KBM-7 (cell line): ENCODE measurements at places on chromosomes 11 and 22.

- no peak for DNase-seq
Measured at GRCh38 chr22:29255064-29255621, 12.6 kb downstream of the RHBDD3 start.

DNA sequence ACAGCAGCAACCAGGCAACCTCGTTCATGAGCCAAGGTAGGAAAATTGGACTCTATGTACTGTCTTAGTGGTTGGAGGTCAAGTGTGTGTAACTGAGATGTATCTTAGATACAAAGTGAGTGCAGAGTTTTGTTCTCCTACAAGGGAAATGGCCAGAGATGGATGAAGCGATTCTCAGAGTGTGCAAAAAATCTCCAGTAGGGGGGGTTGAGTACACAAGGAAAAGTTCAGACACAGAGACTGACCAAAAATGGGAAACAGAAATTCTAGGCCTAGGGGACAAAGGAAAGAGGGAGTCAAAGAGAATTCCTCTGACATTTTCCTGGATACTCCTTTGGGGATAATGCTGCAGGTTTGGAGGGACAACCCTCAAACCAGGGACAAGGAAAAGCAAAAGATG is 38.2 kb upstream of the OR5AK2 start:
- no peak for DNase-seq

DNA sequence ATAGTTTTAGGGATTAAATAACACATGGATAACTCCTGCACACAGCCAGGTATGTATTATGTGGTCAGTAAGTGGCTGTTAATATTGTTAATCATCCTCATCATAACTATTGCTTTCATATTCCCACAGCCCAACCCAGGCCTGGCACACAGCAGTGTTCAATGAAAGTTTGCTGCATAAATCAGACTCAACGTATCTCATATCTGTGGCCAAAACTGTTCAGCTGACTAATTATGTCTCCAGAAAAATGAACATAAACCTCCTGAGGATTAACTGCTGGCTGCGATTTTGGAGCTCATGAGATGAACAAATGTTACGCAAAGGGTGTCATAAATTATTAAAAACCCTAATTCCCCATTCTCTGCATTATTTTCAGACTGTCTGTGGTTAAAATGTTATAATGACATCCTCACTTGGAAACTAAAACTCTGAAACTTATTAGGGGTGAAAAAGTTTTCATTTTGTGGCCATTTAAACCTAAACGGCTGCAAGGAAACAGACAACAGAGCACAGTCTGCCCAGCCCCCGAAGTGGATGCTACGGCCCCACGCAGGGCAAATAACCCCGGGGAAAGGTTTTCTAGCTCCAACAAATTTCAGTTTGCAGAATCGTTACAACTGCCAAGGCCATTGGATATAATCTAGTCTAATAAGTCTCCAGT is 17.3 kb downstream of the ABCC8 start:
- no peak for DNase-seq

DNA sequence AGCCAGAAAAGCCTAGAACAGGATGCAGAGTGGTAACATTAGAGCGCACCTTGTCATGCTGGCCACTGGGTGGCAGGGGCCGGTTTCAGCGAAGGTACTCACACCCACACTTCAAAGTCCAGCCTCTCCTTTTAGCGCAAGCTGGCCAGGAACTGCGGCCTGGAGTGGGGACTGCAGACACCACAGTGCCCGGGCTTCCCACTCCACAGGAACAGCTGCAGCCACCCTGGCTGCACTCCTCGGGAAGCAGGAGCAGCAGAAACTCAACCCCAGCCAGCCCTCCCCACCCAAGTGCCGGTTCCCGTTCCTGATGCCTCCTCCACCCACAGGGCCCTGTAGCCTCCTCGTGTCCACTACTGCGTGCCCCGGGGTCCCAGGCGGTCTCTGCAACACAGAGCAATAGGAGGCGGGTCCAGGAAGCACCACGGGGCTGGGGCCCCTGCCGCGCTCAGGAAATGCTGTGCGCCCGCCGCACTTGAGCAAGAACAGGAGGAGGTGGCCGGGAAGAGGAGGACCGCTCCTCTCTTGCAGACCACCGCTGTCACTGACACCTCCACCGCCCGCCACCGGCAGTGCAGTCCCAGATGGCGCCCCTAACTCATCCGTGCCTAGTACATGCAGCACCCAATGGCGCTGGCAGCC is 2.2 kb downstream of the RFPL2 start:
- DNase-seq: peak; percentile 50

DNA sequence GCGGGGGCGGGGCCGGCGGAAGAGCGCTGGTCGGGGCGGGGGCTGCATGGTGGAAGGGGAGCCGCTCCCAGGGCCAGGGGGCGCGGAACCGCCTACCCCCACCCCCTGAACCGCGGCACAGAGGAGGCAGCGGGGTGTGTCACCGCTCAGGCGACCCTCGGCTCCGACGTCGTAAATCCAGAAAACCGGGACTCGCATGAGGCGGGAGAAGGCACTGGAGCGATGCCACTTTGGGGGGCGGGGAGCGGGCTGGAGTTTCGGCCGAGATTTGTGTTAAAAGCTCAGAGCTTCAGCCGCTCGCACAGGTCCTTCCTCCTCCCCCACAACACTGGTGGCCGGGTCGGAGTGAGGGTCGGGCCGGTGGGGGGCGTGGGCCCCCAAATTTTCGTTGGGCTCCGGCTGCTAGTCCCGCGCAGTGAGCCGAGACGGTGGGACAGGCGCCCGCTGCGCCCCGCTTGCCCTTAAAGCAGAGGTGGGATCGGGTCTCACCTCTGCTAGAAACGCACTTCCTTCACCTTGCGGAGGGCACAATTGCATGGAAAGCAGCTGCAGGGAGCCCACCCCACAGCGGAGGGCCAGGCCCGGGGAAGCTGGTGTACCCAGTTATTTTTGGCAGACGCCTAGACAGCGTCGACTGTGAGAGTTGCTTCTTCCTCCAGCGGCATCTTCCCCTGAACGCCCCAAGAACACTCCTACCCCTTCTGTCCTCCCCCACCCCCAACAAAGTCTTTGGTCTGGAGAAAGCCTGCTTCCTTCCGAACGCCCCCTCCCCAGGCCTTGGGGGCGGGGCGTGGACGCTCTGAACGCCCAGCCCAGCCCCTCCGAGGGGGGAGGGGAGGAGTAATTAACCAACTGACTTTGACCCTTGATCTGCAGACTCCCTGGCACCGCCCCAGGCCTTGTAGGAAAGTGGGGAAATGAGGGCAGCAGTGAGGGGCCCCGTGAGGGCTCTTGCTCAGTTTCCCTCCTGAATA is 1.1 kb downstream of the OVOL1 start:
- DNase-seq: peak; percentile 62

GRCh38 chr11:24739637-24740036 is 242.8 kb downstream of the LUZP2 start:
- DNase-seq: no peak

DNA sequence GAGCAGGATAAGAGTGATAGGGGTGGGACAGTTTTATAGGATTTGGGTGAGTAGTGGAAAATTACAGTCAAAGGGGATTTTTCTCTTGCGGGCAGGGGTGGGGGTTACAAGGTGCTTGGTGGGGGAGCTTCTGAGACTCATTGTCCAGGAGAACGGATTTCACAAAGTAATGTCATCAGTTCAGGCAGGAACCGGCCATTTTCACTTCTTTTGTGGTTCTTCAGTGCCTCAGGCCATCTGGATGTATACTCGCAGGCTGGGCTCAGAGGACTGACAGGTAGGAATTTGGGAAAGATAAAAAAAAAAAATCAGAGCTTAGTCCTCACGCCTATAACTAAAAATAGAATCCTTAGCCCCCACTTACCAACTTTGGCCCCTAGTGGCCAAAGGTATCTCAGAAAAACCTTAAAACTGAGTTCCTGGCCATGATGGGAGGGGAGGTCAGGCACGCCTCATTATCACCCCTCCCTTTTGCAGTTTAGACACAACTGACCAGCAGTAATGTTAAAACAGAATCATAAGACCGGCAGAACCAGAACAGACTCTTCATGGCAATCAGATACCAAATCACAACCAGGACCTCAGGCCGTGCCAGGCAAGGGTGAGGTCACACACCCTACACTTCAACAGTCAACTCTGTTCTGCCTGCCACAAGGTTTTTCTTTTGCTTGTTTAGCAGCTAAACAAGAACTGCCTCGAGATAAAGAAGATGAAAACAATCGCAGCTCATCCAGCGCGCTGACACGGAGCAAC is 8.9 kb upstream of the APOBEC3G start:
- DNase-seq: no peak

DNA sequence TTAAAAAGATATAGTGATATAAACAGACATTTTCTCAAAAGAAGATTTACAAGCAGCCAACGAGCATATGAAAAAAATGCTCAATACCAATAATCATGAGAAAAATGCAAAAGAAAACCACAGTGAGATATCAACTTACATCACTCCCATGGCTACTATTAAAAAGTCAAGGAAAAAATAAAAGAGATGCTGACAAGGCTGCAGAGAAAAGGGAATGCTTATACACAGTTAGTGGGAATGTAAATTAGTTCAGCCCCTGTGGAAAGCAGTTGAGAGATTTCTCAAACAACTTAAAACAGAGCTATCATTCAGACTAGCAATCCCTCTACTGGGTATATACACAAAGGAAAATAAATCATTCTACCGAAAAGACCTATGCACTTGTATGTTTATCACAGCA is 97.1 kb upstream of the CARD18 start:
- DNase-seq: no peak

DNA sequence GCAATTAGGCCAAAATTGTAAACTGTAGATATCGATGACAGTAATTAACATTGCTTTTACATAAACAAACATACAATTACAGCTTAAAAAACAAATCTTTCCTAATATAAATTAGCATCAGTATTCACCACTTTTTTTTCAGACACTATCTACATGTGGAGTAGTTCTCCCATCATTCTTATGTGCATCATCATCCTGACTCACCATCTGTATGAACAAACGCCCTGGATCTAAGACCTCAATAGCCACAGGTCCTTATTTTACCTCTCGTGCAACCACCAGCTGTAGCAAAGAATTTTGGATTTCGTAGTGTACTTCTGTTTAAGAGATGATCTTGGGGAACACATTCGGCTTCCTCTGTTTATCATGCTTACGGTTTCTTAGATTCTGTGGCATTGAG is 551.9 kb upstream of the KIRREL3 start:
- no peak for DNase-seq

GRCh38 chr11:128152796-128153696 is 434.3 kb downstream of the ETS1 start:
- no peak for DNase-seq

- DNase-seq: no peak
Measured at GRCh38 chr11:8097062-8097461, 16.1 kb downstream of the TUB start.

- DNase-seq: no peak
Measured at GRCh38 chr11:16923987-16924386, 90.2 kb downstream of the PLEKHA7 start.

GRCh38 chr11:10317776-10318526 is 13.1 kb downstream of the ADM start:
- no peak for DNase-seq

DNA sequence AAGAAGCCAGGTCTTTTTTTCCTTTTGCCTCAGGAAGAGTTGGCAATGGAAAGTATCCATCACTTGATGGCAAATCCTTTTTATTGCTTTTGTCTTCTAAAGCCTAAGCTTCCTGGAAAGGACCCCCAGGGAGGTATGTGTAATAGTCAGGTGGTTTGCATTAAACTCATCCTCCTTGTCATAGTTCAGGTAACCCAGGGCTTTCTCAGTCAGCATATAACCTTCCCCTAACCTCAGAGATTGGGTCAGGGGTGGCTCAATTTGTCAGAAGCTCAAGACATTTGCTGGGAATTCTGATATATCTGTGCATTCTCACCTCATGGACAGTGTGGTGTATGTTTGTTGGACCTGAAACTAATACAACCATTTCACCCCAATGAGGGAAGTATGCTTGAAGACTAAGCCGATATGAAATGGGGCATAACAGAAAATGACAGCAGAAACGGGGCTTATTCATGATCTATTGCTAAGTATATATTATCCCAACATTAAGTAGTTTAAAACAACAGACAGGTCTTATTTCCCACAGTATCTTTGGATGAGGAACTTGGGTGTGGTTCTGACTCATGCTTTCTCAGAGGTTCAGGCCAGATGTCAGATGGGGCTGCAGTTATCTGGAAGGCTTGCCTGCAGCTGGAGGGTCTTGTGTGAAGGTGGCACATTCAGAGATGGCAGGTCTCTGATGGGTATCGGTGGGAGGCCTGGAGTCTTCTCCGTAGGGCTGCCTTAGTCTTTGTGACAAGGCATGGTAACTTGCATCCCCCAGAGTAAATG is 135.8 kb upstream of the SPON1 start:
- no peak for DNase-seq

GRCh38 chr11:73152086-73152853 is 10.2 kb upstream of the FCHSD2 start:
- DNase-seq: no peak

- DNase-seq: no peak
Measured at GRCh38 chr11:35516403-35516802, 9.0 kb downstream of the PAMR1 start.

GRCh38 chr22:46066691-46067090 is 83.6 kb upstream of the PPARA start:
- DNase-seq: peak; percentile 68

DNA sequence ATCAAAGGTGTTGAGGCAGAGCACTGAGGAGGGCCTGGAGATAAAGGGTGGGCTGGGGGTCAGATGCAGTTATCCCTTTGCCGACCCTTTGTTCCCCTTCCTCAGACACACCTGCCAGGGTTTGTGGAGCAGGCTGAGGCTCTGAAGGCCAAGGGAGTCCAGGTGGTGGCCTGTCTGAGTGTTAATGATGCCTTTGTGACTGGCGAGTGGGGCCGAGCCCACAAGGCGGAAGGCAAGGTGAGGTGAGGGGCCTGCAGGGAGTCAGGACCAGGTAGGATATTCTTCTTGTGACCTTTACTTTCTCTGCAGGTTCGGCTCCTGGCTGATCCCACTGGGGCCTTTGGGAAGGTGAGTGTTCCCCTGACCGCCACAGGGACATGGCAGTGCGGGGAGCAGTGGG is 2.6 kb downstream of the PRDX5 start:
- no peak for DNase-seq

DNA sequence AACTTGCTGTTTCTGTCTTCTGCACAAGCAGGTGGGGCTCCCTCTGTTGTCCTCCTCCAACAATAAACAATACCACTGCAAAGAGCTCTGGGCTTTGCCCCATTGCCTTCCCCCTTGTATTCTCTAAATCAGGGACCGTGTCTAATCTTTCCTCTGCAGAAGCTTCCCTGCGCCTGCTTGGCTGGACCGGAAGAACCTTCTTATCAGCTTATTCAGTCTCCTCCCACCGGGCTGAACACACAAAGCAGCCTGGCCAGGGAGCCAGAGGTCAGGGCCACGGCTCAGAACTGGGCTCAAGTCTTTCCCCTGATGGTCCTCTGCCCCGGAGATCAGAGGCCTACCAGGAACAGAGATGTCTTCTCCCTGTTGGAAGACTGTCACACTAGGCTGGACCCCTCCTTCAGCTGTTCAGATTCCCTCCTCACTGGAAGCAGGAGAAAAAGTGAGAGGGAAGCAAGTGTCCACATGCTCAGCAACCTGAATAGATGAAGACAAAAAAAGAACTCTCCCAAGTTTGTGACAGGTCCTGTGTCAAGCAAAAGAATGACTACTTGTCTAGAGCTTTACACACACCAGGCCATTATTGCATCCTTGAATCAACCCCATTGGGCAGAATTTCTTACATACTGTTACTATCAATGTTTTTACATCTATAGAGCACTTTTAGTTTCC is 63.7 kb downstream of the RAB30 start:
- DNase-seq: peak; percentile 58
